ENCODE measurements at places on chromosomes 12 and 14.

- no peak for DNase-seq
These were observed at the start of gene HSPB8 for GRCh38 chr12:119178544-119179334. Gene HSPB8, plus strand, starts transcription at chr12:119178931. Its CDS starts 382 bp downstream, at chr12:119179313.

DNA sequence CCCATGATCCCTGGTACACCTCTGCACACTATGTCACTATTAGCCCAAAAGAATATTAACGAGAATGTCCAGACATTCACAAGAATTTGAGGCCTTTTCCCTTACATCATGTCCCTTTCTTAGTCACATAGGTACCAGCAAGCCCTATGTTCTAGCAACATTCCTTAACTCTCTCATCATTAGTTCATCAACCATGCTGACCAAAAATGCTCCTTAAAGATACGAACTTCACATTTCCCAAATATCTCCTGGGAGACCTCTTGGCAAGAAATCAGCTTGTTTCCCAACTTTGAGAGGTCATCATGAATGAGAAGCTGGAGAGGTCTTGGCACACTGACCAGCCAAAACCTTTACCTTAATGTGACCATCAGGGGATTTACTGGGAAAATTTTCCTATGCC lies 4.6 kb downstream of the SALL2 start:
- DNase-seq = no peak

DNA sequence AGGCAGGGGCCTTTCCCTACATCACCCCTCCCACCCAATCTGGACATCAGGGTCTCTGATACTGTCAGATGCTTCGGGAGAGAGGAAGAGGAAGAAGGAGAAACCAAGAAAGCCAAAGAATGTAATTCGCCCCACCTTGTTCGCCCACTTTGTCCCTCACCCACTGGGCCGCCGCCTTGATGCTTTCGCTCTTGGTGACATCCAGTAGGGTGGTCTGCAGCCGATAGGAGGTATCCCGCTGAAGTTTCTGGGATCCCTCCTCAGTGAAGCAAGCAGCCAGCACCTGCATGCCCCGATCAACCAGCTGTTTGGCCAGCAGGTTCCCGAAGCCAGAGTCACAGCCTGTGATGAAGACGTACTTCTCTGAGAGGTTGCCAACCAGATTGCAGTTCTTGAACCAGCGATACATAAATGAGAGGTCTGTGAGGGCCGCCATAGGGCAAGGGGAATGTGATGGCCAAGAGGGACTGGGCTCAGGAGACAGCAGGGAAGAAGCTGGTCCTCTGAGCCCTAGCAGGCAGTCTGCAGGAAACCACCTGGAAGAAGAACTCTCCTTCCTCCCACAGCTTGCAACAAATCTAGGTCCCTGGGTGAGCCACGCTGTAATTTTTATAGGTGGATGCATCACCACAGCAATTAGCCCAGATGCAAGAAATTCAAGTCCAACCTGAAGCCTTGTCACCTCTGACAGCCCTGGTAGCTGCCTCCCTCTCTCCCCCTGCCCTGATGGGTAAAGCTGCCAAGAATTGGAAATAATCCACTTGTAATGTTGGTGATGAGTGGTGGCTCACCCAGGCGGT lies at the start of gene SDR9C7:
Gene SDR9C7 (minus strand): TSS at position 583 of the 800 bp plus-strand sequence. CDS start 147 bp downstream, at position 436.
- no peak for DNase-seq

GRCh38 chr12:108823804-108824203 lies 33.6 kb downstream of the SSH1 start:
- no peak for DNase-seq

DNA sequence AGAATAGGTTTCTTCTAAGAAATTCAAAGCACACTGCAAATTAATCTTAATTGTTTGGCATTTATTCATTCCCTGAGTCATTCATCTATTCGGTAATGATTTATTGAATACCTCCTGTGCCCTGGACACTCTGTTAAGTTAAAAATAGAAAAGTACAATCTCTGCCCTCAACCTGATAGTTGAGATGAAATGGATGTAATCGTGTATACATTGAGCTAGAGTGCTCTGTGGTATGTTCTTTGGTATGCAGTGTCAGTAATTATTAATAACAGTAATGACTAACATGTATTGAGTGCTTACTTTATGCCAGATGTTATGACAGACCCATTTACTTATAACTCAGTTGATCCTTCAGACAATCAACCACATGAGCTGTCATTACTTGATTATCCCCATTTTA lies 47.6 kb downstream of the UTP20 start:
- DNase-seq = no peak

DNA sequence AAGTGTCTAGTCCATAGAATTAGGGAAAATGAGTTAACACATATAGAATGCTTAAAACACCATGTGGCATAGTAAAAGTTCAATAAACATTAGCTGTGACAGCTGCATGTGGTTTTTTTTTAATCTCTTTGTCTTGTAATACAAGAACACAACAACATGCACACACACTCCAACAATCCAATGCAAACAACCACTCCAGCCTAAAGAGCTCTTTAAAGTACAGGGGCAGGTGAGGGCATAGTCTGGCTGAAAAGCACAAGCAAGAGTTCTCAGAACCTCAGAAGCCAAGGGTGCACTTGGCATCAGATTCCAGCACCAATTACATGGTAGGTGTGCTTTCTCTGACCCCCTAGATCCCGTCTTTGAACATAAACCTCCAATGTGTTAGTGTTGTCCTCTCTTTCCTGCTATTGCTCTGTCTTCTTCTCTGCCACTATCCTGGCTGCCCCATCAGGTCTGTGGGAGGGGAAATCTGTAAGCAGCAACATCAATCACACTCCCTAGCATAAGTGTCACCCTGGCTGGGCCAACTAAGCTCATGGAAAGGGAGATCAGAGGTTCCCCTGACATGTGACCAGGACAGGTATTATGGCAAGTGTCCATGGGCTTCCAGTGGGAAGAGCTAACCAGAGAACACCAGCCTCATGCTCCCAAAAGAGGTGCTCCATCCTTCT lies 91.0 kb downstream of the SLC8A3 start:
- DNase-seq = no peak

DNA sequence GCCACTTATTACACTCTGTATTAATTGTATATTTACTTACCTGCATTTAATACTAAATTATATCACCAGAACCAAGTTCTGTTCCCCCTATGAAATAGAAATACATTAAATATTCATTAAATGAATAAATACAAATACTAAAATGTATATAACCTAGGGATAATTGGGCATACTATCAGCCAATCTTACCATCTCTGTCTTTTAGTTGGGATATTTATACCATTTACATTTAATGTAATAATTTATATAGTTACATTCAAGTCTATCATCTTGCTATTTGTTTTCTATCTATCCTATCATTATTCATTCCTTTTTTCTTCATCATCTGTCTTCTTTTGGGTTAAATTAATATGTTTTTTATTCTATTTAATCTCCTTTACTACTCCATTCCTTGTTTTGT lies 4.1 kb upstream of the ADAMTS20 start:
- no peak for DNase-seq
